HepG2 (cell line): ENCODE measurements at places on chromosomes 16 and 17.

DNA sequence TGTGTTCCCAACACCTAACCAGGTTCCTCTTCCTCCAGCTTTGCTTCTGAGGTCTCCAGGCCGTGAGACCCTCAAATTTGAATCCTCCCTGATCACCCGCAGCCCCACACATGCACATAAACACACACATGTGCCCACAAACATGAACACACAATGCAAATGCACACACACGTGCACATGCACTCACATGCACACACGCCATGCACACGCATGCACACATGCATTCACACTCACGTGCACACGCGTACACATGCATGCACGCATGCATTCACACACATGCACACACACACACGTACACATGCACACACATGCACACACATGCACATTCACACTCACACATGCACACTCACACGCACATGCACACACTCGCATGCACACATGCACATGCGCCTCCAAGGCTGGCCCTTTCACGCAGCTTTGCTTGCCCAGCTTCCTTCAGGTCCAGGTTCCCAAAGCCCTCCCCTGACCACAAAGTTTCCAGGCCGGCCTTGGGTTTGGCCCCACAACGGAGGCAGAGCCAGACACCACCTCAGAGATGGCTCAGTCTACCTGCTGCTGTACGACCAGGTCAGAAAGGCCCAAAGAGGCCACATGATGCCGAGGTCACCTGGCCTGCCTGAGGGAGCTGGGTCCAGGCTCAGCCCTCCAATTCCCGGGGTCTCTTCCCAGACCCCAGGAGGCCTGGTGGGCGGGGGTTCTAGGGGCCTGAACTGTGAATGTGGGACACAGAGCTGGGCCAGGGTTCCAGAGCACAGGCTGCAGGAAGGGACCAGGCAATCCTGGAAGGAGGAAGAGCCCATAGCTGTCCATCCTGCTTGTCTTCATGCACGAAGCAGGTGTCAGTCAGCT lies 39.5 kb upstream of the ENPP7 start:
- DNase-seq: no peak

GRCh38 chr17:57902800-57903759 lies 52.1 kb downstream of the CUEDC1 start:
- peak; percentile 97 for DNase-seq

GRCh38 chr16:66198641-66199040 lies 167.8 kb upstream of the CDH5 start:
- DNase-seq: no peak

DNA sequence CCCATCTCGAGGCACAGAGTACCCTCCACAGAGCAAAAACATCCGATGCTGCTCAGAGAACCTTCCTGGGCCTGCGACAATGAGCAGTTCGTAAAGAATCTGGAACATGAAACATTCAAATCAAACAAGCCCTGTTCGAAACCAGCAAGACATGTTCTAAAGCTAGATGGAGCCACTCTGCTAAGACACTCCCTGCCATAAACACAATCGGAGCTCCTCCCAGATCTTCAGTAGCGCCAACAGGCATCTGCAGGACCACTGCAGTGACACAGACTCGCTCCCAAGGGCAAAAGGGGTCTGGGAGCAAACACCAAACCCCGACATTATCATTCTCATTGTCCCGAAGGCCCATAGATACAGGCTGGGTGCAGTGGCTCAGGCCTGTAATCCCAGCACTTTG lies 108.7 kb downstream of the ZFHX3 start:
- no peak for DNase-seq

DNA sequence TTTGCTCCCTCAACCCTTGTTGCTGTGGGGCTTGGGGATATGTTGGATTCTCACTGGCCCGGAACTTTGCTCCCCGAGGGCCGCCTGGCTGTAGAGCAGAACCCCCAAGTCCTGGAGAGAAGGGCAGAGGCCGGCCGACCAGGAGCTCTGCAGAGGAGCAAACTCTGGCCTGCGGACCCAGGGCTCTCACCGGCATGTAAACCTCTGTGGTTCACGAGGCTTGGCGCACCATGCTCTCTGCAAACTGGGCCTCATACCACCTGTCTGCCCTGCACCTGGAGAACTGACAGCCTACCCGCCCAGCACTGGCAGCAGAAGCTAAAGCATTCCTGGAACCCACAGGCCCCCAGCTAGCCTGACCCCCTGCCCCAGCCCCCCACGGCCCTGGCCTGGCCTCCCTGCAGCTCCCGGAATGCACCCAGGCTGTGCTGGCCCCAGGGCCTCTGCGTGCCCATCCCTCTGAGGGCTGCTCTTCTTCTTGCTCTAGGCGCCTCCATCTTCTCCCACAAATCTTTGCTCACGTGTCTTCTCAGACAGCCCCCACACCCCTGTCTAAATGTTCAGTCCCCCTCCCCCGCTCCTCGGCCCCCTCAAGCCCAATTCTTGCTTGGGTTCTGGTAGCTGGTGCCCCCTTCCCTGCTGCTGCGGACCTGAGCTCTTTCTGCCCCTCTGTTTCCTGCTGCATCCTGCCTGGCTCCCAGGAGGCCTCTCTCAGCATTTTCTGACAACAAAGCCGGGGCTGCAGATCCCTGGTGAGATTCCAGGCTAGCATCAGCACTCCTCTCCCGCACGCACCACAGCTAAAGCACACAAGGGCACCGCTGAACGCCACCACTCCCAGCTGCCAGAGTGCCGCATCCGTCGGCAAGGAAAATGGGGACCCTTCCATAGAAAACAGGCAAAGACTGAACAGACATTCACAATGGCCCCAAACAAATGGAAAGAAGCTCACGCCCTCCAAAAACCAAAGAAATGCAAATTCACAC lies 23.3 kb downstream of the ACTG1 start:
- DNase-seq: no peak

DNA sequence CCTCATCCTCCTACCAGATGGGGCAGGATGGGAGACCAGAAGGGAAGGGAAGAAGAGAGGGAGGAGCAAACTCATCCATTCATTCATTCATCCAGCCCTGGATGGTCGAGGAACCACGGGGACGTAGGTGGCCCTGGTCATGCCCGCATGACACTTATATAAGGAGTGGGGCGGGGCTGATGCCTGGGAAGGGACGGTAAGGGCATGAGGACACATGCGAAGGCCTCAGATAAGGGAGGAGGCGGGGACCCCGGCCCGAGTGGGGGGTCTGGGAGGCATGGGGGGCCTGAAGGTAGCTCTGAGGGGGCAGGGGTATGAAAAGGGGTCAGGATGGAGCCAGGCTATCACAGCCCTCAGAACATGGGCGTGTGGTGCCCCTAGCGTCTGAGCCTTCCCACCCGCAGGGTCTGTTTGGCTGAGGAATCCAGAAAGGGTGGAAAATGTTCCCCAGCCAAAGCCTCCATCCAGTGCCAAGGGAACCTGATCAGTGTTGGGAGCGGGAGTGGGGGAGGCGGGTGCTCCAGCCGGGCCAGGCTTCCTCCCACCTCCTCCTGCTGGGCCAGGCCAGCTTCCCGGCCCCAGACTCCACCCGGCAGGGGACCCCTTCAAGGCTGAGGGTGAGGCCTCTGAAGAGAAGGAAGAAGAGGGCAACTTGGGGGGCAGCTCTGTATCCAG lies 17.6 kb upstream of the CD79B start:
- DNase-seq: no peak
